Activated CD8-positive, alpha-beta memory T cell treated with anti-CD3 and anti-CD28 coated beads, Interleukin-2, amount 50 U/mL, for 48 hours (primary cell): ENCODE measurements at places on chromosomes 1 and 21.

DNA sequence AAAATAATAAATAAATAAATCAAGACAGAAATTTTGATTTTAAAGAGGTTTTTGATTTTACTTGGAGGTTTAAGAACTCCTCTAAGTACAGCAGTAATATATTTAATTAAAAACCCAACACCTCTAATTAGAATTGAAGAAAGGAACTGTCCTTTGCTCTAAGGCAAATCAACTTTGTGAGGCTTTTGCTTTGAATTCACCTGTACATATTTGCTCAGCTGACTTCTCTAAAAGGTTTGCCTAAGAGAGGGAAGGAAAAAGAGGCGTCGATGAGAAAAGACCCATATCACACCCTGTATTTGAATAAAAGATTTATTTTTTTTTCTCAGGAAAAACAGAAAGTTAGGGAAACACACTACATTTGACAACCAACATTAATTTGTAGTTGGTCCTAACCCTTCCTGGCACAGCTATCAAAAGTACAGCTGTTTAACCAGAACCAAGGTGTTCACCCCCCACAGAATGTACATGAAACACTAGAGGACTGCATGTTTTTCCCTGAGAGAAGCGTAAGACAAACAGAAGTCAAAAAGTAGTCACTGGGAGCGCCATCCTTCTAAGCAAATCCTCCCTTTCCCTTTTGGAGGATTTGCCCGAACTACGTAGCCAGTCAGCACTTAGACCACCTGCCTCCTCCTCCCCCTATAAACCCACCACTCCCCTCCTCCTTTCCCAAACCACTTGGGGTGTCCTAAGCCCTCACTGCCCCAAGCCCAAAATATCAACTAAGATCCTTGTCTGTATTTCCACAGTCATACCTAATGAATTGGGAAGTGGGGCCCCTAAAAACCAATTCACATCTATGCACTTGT is 4.9 kb downstream of the MCL1 start:
- no peak for DNase-seq

GRCh38 chr1:151641229-151641628 is 29.4 kb downstream of the SNX27 start:
- DNase-seq = no peak

GRCh38 chr1:201146626-201147390 is 7.5 kb downstream of the TMEM9 start:
- no peak for DNase-seq

DNA sequence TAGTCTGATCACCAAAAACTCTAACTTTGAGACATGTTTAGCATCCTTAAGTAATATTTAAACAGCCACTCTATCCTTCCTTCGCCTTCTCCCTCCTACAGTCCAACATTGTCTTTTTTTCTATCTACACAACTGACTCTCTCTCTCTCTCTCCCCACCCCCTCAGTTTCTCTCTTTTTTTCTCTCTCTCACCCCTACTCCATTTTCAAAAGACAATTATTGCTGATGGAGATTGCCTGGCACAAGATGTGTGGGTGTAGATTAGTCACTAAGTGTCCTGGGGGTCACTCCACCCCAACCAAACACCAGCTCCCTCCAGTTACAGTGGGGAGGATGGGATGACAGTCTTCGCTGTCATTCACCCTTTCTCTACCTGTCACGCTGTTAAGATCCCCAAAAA is 94.5 kb upstream of the NFIA start:
- no peak for DNase-seq

DNA sequence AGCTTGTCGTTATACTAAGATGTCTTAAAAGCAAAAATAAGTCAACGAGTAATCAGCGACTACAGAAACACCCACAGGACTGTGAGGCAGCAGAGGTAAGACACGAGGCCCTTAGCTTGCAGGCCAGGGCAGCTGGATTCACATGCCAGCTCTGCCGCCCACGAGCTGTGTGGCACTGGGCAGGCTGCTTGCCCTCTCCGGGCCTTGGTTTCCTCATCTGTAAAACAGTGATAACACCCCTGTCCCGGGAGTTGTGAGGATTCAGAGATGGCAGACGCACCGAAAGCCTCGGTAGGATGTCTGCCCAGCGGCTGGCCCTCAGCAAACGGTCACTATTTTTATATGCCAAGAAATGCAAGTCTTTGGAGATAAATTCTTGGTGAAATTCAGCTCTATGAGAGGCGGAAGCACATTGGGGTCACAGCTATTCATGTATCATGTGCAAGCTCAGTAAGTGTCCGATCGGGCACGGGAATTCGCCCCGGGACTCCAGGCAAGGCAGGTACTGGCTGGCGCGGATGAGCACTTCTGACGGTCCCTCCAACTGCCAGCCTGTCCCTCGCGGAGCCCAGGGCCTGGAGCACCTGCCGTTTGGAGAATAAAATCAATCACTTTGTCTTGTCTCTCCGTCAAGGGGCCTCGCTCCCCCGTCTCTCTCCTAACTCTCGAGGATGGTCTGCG is 1.1 kb downstream of the C2CD2 start:
- DNase-seq = no peak

- no peak for DNase-seq
These were observed 9.8 kb upstream of the SSBP3 start for GRCh38 chr1:54415991-54416390.

DNA sequence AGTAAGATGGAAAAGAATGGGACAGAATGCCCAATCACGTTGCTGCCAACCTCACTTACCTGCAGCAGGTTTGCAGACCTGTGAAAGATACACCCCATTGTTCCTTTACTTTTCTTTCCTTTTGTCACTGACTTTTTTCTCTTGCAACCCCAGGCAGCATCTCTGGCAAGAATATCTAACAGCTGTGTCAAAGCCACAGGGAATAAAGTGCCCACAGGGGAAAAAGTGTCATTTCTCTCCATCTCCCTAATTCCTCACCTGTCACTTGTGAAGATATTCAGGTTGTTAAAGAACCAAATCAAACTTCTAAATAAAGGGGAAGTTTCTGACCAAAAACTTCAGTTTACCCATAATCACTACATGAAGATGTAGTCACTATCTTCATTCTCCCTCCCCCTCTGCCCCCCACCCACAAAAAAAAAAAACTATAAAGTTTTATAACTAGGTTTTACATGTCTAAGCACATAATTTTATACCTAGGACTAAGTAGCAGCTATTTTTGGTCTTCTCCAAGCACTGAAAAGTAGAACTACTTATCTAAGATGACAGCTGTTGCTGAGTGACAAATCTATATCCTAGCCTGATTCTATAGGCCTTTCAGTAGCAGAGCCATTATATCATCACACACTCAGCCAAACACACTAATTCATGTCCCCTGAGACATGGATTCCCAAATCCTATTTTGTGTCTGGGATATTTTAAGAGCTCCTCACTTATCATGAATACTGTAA is 54.9 kb downstream of the TBX15 start:
- DNase-seq = no peak

GRCh38 chr1:179083533-179083932 is 1.7 kb downstream of the TOR3A start:
- no peak for DNase-seq

GRCh38 chr1:237040823-237041222 is 1.2 kb upstream of the RYR2 start:
- no peak for DNase-seq

DNA sequence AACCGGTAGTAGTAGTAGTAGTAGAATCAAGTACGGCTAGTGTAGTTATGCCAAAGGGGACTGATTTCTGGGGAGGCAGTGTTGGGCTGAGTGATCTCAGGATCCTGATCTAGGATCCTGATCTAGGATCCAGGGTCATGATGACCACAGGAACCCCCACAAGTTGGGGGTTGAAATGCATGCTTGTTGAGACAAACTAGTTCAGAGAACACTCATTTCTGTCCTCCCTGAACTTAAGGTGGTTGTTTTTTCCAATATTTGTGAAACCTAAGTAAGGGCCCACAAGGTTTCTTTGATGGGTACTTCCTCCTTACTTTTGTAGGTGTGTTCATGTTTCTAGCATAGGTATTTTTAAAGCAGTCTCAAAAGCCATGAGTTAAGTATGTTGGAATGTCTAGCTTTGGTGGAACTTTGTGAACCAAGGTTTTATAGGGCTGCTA is 33.9 kb upstream of the PDC start:
- DNase-seq = no peak

- DNase-seq = no peak
These were observed 162.1 kb downstream of the GLUL start for GRCh38 chr1:182229451-182229850.

DNA sequence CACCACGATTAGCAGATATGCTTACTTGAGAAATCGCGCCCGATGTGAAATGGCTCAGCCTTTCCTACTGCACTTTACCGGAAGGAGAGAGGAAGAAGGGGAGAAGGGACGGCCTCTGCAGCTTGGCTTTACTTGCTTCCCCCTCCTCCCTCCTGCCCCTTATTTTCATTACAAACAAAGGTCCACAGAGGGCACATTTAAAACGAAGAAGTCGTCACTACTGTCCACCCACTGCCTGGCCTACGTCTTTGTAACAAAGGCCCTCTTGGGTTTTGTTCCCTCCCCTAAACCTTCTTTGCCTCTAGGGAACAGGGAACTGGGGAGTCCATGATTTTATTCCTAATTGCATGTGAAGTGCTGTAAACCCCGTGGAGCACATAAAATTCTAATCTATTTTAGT is 308.5 kb downstream of the LMX1A start:
- DNase-seq = no peak

GRCh38 chr1:29259802-29260441 is 23.6 kb downstream of the PTPRU start:
- peak; percentile 75 for DNase-seq

DNA sequence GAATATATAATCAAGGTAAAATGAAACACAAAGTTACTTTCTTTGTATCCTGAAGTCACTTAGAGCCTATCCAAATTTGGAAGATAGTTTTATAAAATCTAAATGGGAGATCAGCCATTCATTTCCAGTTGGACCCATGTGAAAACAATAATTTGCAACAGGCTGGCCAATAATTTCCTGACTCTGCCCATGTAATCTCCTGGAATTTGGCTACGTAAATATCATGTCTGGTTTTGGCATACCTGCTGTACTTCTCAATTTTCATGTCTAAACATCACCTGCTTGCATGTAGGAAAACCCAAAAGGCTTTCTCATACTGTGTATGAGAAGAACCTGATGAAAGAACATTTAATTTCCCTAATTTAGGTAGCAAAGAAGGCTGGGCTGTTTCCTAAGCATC is 7.7 kb upstream of the CYP4Z1 start:
- DNase-seq = no peak

GRCh38 chr1:205032508-205032907 is 10.5 kb upstream of the CNTN2 start:
- no peak for DNase-seq

DNA sequence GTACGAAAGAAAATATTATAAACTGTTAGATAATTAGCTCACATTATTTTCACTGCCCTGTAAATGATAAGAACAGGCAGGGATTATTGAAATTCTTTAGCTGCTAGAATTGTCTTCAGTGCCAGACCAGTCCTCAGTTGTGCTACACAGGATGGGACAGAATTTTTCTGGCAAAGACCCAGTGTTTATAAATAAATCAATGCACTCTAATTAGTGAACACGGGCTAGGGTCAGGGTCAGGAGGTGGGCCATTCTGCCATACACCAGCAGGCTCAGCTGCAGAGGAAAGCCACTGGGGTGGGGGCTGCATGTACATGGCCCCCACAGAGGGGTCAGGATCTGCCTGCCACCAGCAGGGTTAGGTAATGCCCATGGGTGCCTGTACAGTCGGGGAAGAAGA is 6.4 kb downstream of the BCAR3 start:
- no peak for DNase-seq

DNA sequence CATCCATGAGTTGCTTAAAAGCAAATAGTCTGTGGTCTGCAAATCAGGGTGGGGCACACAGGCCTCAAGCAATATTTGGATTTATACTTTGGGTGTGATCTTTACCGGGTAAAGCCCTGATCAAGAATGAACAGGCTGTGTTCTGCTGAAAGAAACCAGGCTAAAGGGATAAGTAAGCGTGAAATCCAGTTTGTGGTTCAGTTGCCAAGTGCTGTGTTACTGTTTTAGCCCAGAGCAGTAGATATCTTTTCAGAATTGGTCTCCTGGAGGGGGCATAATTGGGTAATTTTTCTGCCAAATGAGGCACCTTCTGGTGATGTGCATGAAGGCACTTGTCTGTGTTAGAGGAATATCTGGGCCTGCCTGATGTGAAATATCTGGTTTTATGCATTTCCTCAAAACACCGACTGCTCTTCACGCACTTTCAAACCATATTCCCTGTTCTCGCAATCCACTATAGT is 21.4 kb downstream of the AIM2 start:
- DNase-seq = no peak

DNA sequence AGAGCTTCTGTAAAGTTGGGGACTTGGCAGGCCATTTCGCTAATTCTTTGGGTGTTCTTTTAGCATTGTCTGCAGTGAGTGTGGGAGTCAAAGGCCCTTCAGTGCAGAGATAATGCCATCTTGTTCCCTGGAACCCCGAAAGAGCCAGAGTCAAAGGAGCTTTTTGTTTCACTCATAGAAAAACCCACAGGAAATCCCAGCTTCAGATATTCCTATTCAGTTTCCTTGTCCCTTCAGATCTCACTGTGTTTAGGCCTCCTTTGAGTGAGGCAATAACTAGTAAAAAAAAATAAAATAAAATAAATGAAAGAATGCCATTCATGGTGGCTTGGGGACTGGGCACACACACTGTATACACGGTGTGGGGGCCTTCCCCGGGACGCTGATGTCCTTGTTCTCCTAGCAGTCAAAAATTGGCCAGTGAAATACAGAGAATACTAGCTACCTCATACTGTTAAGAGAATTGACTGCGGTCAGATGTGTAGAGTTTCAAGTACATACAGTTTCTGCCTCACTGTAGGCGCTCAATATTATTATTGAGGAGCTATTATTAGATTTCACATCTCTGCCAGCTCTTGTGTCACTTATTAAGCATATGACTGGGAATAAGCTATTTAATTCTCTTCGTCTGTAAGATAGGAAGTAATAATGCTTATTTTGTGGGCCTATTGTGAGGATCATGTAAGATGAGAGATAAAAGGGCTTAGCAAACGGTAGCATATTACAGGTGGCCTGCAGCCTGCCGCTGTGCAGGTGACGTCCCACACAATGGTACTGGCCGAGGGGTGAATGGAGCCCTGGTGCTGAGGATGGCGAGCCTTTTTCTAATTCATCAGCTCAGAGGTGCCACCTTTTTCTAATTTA is 16.7 kb downstream of the DISC1 start:
- DNase-seq = no peak

GRCh38 chr1:240672132-240672811 is 60.3 kb upstream of the GREM2 start:
- no peak for DNase-seq

DNA sequence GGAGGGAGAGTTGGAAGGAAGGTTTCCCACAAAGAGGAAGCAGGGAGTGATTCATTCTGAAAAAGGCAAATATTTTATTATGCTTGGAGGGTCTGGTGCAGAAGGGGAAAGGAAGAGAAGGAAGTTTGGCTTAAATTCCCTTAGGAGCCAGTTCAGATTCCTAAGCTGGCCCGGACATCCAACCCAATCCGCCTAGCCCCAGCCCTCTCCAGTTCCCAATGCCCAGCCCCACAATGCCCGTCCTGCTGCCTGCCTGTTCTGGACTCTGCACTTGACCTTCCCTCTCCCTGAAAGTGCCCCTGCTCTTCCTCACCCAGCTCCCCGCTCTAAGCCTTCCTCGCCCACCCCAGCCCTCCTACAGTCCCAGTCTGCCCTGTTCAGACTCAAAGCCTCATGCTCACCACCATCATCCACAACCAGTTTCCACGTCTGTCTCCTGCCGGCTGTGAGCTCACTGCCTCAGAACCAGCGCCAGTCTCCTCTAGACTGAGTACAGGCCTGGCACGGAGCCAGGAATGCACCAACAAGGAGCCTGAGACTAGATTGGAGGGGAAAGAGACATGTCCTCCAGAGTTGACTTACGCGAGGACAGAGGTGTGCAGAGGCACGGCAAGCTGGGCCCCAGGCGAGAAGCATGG is 18.9 kb downstream of the CAPN2 start:
- no peak for DNase-seq

- no peak for DNase-seq
These were observed 1.4 kb upstream of the G0S2 start for GRCh38 chr1:209673631-209674417.
